ENCODE measurements at places on chromosomes 7 and 10. TPM values are rescaled to one million over a fixed set of nuclear protein-coding genes. Genes with fewer than 3 reads are reported as not detected.

DNA sequence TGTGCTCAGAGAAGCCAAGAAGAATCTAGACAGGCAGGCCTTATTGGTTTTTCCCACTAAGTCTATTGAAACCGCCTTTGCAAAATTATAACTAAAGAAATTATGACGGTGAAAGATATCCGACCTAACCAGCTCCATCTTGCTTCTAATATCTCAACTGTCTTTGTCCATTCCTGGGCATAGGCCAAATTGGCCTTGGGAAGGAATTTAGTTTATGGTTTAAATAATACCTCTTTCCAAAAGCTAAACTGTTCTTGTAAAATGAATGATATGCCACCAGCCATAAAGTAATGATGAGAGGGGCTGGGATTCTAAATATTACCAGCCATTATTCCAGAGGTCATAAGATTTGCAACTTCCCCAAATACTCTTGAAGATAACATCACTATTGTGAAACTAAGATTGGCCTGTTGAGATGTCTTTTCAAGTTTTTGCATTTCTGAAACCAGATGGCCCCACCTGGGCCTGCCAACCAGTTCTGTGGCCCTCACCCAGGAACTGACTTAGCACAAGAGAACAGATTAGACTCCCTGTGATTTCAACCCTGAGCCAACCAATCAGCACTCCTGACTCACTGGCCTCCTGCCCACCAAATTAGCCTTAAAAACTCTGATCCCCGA is 41.2 kb upstream of the SLC35G1 start:
- no peak for DNase-seq

GRCh38 chr10:48751730-48752129 is 67.1 kb downstream of the WDFY4 start:
- DNase-seq = peak; percentile 70

DNA sequence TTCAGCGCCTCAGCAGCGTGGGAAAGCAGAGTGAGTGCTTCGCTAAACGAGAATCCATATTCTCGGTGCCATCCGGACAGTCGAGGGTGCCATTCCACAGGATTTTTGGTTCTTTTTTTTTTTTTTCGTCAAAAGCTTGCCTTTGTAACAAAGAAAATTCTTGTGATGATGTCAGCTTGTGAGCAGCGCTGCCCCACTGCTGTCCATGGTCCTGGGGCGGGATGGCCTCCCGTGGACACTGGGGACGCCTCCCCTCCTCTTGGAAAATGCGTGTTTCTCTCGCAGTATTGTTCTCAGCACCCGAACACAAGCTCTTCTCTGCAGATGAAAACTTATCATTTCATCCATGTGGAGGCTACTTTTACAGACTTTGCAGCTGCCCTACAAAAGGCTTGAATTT is 477.4 kb downstream of the TCERG1L start:
- DNase-seq = no peak

TMEM270 gene
- not detected for total RNA-seq

- no peak for DNase-seq
These were observed 917.8 kb upstream of the ZNF722 start for GRCh38 chr7:63080831-63081230.

NT5C3A gene
- total RNA-seq = 37.7 TPM

DNA sequence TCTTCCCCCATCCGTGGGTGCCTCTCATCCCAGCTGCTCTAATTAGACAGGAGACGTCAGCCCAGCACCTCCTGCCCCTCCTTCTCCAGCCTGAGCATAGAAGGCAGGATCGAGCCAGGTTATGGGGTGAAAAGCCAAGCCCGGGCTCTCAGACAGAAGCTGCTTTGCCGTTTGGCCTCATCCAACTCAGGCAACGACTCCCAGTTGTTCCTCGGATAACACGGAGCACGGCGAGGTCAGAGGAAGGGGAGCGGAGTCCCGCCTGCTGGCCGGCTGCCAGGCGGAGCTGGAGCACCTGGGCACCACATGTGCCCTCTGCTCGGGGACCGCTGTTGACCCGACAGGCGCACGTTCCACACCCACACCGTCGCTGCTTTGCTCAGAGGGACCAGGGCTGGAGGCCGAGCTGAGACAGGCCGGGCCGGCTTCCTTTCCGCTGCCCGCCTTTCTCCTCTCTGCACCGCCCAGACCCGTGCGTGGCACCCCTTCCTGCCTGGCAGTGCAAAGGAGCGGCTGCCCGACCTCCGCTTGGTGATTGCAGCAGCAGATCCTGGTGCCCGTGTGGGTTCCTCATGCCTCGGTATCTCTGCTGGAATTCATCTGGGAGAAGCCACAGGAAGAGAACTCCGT is 21.6 kb upstream of the UNCX start:
- no peak for DNase-seq

BAMBI gene
- 14.8 TPM for total RNA-seq

- no peak for DNase-seq
These were observed 84.5 kb downstream of the CARD11 start for GRCh38 chr7:2959103-2959680.

GRCh38 chr7:44637788-44638594 is 31.6 kb downstream of the OGDH start:
- no peak for DNase-seq

DNA sequence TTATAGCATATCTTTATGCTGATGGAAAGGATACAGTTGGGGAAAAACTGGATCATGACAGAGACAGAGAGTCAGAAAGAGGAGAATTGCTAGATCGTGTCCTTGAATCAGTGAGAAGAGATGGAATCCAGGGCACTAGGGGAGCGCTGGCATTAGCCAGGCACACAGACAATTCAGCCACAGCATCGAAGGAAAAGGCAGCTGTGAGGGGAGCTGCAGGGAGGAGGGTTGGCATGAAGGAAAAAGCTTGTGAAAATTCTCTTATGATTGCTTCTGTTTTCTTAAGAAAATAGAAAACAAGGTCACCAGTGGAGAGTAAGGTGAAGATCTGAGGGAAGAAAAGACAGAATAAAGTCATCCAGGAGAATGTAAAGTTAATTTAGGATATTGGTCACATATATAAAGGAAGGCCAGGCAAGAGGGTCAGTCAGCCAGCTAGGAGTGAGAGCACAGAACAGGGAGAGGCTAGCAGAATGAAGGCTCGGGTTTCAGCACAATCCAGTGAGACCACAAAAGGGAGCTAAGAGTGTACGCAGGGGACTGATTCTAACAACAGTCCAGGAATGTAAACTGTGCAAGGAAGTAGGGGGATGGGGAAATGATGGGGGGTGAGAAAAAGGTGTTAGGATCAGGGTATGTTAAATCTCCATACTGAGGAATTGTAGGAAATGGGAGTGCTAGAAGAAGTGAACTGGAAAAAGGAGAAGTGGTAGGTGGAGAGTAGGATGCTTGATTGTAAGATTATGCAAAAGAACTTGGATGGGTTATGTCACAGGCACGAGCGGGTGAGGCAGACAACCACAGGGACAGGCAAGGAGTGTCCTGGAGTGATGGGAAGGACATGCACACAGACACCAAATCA is 112.0 kb downstream of the RNF32 start:
- DNase-seq = no peak

- DNase-seq = no peak
These were observed 93.3 kb downstream of the SORCS3 start for GRCh38 chr10:104734433-104734832.

DNA sequence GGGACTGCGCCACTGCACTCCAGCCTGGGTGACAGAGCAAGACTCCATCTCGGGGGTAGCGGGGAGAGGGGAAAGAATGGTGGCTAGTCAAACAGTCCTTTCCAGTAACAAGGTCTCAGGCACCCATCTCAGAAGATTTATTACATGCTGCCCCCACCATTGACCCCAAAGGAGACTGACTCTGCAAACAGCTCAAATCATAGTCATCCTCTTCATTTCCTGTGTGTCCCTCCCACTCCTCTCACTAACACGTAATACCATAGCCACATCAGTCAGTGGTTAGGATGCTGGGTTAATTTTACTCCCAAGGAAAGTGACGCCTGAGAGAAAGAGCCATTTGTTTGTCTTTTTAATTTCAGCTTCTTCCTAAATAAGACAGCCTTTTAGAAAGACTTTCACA is 56.6 kb upstream of the BET1 start:
- DNase-seq = no peak

SFRP5 gene
- total RNA-seq = 4.4 TPM

- no peak for DNase-seq
These were observed 6.0 kb downstream of the WDR37 start for GRCh38 chr10:1061930-1062774.

PARG gene
- 24.0 TPM for total RNA-seq
